ENCODE measurements at places on chromosomes 4 and X.

DNA sequence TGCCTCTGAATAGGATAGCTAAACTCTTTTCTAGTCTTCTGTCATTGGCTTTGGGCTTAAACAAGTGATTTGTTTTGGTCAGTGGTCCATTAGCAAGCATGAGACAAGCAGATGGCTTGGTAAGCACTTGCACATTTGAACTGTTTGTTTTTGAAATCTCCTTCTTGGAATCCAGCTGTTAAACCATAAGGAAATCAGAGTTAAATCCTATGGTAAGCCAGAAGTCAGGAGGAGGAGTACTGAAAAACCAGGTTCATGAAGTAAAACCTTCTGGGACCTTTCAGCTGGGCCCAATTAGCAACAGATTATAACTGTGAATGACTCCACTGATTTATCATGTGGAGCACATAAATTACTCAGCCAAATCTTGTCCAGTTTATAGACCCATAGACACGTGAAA is 1042.5 kb upstream of the PABPC4L start:
- DNase-seq, result no peak

DNA sequence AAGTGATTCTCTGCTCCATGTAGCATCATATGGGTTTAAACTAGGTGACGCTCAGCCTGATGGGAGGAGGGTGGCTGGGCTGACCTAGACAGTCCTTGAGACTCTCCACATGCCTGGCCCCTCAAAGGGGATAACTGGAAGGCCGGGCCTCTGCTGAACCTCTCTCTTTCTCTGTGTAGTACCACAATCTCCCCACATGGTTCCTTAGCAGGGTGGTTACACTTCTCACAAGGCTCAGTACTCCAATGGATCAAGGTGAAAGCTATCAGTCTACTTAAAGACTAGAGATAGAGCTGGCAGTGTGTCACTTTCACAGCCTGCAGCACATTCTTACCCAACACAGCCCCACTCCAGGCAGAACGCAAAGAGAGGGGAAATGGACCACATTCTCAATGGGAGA is 80.4 kb downstream of the LDB2 start:
- no peak for DNase-seq

DNA sequence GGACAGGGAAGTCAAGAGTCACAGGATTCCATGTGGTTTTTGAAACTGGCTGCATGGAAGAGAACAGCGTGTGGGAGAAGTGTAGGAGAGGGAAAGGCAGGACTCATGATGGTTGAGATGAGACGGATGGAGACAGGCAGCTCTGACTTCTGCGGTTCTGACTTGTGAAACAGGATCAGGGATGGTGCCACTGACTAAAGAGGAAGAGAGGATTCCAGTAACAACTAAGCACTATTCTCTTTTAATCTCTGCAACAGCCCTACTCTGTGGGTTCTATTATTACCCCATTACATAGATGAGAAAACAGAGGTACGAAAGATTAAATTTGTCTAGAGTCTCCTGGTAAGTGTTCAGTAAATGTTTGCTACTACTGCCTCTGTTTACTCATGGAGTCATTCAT is 156.3 kb downstream of the CBR4 start:
- no peak for DNase-seq

DNA sequence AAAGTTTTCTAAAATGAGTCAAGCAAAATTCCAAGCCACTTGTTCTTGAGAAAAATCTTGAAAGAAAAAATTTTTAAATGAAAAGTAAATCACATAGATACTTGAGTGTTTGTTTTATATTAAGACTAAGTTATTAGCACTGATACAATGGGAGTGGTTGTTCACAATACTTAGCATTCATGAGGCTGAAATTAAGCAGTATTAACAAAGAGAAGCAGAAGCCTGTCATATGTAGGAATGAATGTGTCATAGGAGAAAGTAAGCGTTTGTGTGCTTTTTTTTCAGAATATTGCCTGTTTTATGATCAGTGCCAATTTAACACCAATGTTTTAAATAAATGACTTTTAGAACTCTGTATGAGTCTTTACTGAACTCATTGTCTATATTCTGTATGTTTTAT is 37.6 kb downstream of the PLS3 start:
- no peak for DNase-seq

DNA sequence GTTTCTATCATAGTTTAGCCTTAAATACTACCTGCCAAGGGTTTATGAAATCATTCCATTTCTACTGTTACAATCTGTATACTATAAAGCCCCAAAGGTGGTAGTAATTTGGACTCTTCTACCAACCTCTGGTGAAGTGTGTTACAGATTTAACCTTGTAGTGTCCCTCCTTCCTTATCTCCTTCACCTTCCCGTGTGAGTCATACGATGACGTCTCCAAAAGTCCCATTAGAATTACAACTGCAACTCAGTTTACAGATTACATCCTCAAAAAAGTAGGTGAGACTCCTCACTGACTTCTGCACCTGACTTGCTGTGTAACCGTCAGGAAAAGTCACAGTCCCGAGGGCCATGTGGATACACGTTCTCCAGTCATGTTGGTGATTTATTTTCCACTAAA is 219.0 kb downstream of the DCTD start:
- DNase-seq, result no peak

- DNase-seq, result no peak
Measured at GRCh38 chr4:158741326-158742021, 18.3 kb upstream of the PPID start.

GRCh38 chr4:85430697-85431096 is 44.3 kb upstream of the ARHGAP24 start:
- no peak for DNase-seq

- no peak for DNase-seq
Measured at GRCh38 chr4:172061204-172061603, 248.0 kb downstream of the GALNTL6 start.

- no peak for DNase-seq
Measured at GRCh38 chr4:102809691-102810090, 17.7 kb downstream of the UBE2D3 start.
